ENCODE measurements at places on chromosomes 1 and 21.

- no peak for DNase-seq
Observed at GRCh38 chr1:1302951-1303509, 4.7 kb downstream of the ACAP3 start.

- no peak for DNase-seq
Observed at GRCh38 chr1:45908611-45909140, 105.3 kb downstream of the MAST2 start.

DNA sequence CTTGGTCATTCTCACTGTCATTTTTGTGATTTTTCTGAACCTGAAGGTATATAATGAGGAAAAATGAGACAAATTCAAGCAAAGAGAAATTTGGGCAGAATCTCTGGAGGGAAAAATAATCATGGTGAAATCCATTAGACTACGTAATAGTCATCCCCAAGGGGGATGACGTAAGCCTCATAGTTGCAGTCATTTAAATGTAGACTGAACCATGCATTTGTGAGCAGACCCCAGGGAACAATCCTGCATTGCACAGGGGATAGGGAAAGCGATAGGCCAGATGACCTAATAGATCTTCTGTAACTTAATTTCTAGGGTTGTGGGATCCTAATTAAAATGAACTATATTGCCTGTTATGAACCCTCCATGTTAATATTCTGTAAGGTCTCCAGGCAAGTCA is 167.4 kb upstream of the C1orf21 start:
- no peak for DNase-seq

- peak; percentile 24 for DNase-seq
Observed at GRCh38 chr1:11693024-11693590, 1.6 kb downstream of the DRAXIN start.

DNA sequence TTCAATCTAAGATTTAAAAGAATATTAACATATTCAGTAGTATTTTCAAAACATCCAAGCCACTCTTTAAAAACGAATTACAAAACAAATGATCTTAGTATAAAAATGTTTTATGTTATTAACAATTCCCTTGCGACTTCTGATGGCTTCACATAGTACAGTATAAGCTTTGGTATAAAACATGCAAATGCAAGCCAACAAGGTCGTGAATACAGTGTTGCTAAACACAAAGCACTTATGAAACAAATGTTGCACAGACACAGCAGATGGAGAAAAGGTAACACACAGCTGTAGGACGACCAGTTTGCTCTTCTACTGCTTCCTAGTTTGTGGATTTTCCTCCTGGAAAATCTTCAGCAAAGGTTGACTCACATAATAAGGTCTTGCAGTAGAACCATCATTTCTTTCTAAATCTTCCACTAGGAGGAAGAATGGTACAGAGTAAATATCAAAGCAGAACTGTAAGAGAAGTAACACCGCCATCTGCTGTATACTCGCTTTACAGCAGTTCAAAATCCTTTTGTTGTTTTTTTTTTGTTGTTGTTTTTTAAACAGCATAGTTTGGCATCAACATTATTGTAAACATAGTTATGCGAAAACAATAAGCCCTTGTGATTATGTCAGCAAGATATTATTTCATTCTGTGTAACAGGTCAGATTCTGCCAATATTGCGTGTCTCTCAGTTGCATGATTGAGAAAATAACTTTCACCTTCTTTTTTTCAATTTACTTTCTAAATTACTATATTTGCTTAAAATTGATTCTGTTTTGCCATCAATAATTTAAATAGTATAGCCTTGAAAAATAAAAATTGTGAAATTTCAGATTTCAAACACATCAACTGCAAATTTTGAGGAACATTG is 69.5 kb downstream of the LHX8 start:
- no peak for DNase-seq

- no peak for DNase-seq
Observed at GRCh38 chr1:10001016-10001665, 4.1 kb downstream of the RBP7 start.

DNA sequence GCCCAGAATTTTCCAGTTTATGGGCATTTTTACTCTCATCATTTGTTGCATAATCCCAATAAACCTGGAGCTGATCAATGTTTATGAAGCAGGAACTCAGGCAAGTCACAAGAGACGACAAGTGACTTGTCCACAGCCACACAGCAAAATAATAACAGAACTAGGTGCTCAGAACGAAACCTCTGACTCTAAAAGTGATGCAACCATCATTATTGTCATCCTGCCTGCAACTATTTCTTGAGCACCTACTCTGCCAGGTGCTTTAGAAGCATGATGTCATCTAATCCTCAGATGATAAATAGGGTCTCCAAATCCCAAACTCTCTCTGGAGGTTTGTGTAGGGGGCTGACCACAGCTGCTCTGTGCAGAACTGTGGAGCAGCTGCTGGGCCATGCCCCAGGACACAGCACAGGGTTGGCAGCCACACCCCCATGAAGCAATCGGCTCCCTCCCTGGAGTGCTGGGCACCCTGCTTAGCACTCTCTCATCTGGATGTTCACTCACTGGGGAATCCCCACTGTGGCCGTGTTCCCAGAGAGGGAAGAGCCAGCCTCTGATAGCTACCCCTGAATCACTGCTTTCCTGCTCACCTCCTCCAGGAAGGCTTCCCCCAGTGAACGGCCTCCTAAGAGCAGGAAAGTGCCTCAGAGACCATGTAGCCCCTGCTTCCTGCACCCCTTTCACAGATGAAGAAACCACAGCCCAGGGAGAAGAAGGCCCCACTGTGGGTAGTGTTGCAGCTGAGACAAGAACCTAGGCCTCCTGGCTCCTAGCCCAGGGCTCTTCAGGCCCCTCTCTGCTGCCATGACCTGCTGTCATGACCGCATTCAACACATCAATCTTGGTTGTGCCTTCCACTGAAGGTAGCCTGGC is 2.1 kb downstream of the TTC22 start:
- peak; percentile 17 for DNase-seq

DNA sequence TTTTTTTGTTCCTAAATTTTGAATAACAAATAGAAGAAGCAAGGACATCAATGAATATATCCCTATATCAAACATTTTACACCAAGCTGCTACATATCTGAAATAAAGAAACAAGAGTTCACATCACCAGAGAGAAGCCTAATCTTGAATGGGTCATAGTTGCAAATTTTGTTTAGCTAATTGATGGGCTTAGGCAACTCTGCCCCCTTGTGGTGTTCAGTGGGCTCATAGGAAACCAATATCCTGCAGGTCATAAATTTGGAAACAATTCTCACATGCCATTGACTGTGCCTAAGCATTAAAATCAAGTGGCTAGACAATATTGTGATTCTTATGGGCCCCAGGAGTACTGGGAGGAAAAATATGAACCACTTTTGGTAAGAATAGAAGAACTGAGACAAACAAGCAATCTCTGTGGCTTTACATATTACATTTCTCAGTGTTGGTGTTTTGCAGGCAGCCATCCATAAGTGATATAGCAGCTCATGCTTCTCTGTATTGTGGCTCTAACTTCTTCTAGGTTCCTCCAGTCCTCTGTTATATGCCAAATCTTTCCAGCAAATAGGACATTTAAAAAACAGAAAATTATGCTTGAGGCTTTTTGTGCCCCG is 1262.8 kb upstream of the PRMT6 start:
- no peak for DNase-seq

Data from activated CD4-positive, alpha-beta T cell treated with anti-CD3 and anti-CD28 coated beads for 4 hours (primary cell).